Amniotic stem cell (primary cell): ENCODE measurements at places on chromosomes 16 and 17.
A peak's percentile ranks its signal among the peaks of the same experiment; 100 is the strongest.

- no peak for DNase-seq
Measured at GRCh38 chr17:17560975-17561374, 30.5 kb downstream of the PEMT start.

DNA sequence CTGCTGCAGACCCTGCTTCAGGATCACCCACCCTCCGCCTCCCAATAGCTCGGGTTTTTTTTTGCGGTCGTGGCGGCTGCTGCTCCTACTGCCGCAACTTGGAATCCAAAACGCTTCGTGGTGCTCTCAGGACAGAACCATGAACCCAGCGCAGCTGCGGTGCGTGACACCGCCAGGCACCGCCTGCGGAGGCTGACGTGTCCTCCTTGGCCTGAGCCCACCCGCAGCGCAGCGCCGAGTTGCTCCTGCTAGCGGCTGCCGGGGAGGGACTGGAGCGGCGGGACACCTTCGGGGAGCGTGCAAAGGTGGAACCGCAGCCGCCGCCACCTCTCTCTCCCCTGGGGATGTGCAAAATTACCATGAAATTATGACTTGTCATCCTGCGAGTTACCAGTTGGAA lies 1893.0 kb downstream of the TP53TG3F start:
- no peak for DNase-seq

GRCh38 chr17:59406808-59407381 lies 75.4 kb downstream of the YPEL2 start:
- peak; percentile 75 for DNase-seq

DNA sequence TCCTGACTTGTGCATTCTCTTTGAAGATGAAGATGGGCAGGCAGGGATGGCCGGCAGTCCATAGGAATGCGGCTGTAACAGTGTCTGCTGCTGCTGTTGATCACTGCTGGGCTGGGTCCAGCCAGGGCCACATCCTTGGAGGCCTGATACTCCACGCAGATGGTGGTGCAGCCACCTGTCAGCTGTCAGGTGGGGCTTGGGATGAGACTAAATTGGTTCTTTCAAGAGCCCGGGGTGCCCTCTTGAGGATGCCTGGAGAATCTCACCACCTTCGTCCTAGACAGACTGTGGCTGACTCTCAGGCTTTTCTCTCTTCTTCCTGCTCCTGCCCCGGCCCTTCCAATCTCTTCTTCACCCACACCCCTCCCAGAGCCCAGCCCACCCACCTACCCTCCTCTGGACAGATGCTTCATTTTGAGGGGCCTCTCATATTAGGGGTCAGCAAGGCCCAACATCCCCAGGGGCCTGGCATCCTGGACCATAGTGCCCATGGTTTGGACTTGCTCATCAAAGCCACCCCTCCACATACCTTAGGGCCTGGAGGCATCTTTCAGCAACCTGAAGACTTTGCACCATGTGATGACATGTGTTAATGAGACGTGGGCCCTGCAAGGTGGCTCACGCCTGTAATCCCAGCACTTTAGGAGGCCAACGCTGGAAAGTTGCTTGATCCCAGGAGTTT lies 19.1 kb downstream of the OSBPL7 start:
- DNase-seq, result peak; percentile 44

- no peak for DNase-seq
Measured at GRCh38 chr16:8519179-8519578, 71.1 kb downstream of the TMEM114 start.

DNA sequence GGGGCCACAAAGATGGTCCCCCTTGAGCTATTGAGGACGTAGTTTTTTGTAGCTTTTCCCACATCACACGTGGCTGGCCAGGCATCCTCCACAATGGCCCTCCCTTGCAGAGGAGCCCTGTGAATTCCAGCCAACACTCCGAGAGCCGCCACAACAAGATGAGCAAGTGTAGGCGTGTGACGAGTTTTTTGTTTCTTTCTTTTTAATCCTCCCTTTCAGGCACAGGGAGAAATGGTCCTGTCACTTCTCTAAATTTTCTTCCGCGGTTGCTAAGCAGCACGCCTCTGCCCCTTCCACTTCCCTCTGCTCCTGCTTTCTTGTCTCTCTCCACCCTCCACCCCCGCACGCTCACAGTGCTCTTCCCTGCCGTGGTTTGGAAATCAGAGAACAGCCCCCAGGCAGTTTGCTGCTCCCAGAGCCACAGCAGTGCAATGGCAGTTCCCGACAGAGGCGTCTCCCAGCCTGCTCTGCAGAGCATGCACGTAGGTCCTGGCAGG lies 68.0 kb upstream of the MRTFB start:
- peak; percentile 41 for DNase-seq

DNA sequence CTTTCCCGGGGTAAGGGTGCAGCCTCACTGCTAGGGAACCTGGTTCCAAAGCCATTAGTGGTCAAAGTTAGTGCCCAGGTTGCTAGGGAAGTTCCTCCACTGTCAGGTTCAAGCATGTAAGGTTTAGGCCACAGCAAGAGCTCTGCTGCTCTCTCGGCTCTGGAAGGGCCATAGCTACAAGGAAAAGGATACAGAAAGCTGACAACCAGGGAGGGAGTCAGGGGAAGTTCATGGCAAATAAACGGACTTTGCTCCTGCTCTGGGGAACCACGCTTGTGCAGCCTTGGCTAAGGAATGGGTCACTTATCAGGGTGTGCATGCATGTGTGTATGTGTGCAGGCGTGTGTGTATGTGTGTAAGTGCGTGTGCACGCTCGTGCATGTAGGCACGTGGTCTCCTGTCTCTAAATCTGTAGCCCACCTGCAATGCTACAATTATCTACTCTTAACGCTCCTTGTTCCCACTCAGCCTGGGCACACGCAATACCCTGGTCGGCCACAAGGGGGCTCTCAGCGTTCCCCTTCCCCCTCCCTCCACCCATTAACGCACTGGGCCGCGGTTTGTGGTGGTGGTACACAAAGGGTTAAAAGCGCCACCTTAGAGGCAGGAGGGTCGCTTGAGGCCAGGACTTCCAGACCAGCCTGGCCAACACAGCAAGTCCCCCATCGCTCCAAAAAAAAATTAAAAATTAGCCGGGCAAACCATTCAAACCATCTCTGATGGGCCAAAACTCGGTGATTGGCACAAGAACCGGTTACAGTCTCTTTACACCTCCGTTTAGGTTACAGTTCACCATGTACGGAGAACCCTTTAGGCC lies 48.4 kb upstream of the KDM8 start:
- no peak for DNase-seq
